ENCODE measurements at places on chromosomes 6 and 20.

- no peak for DNase-seq
Observed at GRCh38 chr20:21698494-21699215, 6.8 kb upstream of the PAX1 start.

- DNase-seq: no peak
Observed at GRCh38 chr6:131803007-131803769, 4.6 kb upstream of the ENPP1 start.

DNA sequence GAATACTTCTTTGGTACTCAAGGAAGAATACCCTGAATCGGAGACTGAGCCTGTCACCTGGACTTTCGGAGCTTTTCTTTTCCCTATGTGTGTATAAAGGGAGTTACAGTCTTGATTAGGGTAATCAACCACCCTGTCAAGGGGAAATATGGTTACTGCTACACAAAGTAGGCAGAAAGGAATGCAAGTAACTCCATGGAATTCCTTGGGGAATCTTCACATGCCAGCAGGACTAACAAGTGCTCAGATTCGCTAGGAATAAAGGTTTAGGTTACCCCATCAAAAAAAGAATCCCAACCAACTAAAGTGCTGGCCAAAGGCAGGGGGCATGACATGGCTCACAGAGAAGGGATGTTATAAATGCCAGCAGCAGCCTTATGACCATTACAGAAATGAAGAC is 10.4 kb downstream of the KCNS1 start:
- DNase-seq: no peak

- DNase-seq: no peak
Observed at GRCh38 chr6:153038378-153039057, 36.0 kb upstream of the MTRF1L start.

DNA sequence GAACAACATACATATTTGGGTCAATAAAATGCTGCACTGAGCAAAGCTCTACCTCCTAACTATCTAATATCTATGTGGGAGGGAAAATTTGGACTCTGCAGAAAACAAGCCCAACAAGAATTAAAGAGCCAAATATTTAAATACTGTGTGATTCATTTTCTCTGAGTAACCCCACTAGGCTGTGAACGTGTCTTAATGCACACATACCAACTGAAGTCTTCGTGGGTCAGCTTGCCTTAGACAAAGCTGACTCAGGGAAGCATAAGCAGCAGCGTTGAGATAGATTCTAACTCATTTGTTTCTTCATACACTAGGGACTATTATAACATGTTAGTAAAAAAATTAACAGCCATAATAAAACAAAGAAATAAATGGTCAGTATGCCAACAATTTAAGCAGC is 114.3 kb downstream of the GJA1 start:
- no peak for DNase-seq

DNA sequence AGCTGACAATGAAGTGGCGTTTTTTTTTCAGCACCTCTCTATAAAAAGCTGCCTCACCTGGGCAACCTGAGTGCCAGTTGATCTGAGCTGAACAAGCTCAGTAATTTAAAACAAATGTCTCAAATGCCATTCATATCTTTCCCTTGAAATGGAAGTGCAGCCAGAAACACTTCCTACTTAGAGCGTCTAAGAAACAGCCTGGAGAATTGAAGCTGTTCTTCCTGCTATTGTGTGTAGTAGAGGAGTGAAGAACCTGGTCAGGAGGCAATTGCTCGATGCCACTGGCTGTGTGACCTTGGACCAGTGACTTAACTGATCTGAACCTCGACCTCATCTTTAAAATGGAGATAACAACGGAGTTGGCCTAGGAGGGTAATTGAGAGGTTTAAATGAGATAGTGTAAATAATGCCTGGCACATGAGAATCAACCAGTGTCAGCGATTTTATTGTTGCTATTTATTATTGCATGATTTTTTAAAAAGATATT is 95.4 kb upstream of the FOXQ1 start:
- DNase-seq: no peak

- no peak for DNase-seq
Observed at GRCh38 chr6:131917318-131917717, 33.9 kb downstream of the CCN2 start.

- DNase-seq: no peak
Observed at GRCh38 chr20:16418616-16419015, 154.6 kb downstream of the KIF16B start.

DNA sequence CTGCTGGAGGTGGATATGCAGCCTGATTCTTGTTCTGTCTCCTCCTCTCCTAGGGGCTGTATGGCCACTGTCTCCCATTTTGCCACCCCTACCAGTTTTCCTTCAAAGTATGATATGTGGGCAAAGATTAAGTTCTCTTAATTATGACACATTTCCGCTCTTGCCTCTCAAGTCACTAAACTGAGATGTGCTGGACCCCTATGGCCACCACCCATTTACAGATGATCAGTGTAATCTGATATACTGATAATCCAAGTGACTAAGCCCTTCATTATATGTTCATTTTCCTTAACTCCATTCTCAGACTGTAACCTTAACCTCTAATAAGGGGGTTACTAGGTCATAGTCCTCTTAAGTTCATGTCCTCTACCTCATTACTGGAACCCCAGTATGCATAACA is 711 bp upstream of the C20orf141 start:
- no peak for DNase-seq
